Non-pigmented ciliary epithelial cell (primary cell): ENCODE measurements at places on chromosomes 5 and 9.

GRCh38 chr5:97242341-97242740, 59.3 kb upstream of the RIOK2 start:
- no peak for DNase-seq

- DNase-seq = peak; percentile 53
These were observed 11.1 kb downstream of the EXD3 start for GRCh38 chr9:137411645-137412380.

DNA sequence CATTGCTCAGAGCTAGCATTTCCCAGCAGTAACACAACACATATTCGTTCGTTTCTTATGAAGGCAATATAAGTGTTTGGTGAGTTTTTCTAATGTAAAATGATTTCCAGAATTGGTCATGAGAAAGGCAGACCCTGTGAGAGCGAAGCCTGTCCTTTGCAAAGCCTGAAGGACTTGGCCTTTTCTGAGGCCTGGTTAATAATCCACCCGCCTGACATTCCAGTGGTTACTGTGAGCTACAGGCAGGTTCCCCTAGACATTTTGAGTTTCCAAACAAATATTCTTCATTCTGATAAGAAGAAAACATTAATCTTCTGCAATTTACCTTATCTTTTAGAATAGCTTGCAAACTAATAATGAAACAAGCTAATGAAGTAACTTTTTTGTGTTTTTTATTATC, 38.0 kb downstream of the ADAMTS16 start:
- no peak for DNase-seq

GRCh38 chr9:16343249-16344237, 526.9 kb downstream of the BNC2 start:
- DNase-seq = no peak

- no peak for DNase-seq
These were observed 67.2 kb upstream of the IER5L start for GRCh38 chr9:129245276-129245675.

- peak; percentile 85 for DNase-seq
These were observed 76.2 kb downstream of the STK10 start for GRCh38 chr5:172111852-172112225.

- DNase-seq = no peak
These were observed 194.5 kb downstream of the TRIO start for GRCh38 chr5:14337593-14337992.

- DNase-seq = no peak
These were observed 22.1 kb downstream of the XRCC4 start for GRCh38 chr5:83099445-83099844.

DNA sequence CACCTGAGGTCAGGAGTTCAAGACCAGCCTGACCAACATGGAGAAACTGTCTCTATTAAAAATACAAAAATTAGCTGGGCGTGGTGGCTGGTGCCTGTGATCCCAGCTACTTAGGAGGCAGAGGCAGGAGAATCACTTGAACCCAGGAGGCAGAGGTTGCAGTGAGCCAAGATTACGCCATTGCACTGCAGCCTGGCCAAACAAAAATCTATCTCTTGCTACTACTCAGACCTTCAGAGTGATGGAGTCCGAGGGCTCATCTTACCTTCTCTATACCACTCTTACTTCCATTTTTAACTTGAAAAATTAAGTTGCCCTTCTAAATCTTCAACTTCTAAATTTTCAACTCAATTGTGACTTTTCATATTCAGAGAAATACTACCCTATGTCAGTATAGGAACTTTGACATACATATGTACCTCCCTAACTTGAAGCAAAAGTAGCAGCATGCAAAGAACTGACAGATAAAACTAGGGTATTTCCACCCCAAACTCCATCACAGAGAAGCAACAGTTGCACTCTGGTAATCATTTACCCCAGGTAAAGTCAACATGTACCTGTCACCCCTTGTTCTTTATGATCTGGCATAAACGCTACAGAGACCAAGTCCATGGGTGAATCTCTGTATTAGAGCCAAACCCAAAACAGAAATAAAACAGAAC, 11.4 kb downstream of the ZFAND5 start:
- DNase-seq = no peak
